Effector CD8-positive, alpha-beta T cell (primary cell): ENCODE measurements at places on chromosomes 2 and 18.

GRCh38 chr2:190973726-190974628 is 40.0 kb downstream of the STAT1 start:
- no peak for DNase-seq

GRCh38 chr2:217223222-217223930 is 363.5 kb upstream of the TNP1 start:
- no peak for DNase-seq

DNA sequence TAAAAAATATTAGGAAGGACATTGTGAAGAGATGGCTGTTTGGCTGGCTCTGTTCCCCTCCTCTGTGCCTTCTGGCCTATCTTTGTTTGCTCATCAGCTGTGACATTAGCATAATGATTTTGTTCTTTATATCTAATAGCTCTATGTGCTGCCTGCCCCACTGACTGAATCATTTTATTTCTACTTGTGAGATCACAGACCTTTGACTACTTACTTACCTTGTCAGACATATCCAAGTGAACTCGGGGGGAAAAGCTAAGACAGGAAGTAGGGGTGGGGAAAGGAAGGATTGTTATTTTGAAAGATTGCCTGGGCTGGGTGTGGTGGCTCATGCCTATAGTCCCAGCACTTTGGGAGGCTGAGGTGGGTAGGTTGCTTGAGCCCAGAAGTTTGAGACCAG is 104.2 kb downstream of the ASAP2 start:
- no peak for DNase-seq

GRCh38 chr2:132479155-132479554 is 62.5 kb downstream of the GPR39 start:
- DNase-seq, result no peak

DNA sequence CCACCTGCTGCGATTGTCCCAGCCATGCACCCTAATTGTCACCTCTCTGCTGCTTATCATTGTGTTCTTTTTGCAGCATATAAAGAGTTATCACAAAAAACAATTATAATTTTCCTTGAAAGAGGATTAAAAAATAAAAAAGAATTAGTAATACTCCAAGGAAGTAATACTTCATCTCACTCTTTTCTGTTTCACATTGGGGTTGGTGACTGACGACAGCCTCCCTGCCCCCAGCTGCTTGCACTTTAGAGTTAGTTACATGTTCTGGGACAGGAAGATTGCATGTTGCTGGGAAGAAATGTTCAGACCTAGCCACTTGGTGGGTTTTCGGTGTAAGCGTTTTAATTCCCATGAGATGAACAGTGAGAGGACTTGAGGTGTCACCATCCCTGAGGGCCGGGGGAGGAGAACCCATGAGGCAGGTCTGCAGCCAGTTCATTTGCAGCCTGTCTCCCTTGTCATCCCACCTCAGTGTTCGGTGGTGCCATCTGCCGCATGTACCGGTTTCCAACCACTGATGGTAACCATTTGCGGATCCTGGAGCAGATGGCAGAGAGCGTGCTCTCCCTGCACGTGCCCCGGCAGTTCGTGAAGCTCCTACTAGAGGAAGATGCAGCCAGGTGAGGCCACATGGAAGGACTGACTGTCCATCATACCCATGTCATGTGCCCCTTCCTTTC is 69.1 kb downstream of the COA5 start:
- no peak for DNase-seq

GRCh38 chr2:152319822-152320570 is 15.0 kb upstream of the FMNL2 start:
- DNase-seq, result no peak

- no peak for DNase-seq
These were observed 115.7 kb downstream of the MSH2 start for GRCh38 chr2:47518497-47519146.

GRCh38 chr2:32627441-32627813 is 423 bp upstream of the TTC27 start:
- no peak for DNase-seq

GRCh38 chr2:3379339-3379646 is 201 bp upstream of the TRAPPC12 start:
- DNase-seq, result no peak

DNA sequence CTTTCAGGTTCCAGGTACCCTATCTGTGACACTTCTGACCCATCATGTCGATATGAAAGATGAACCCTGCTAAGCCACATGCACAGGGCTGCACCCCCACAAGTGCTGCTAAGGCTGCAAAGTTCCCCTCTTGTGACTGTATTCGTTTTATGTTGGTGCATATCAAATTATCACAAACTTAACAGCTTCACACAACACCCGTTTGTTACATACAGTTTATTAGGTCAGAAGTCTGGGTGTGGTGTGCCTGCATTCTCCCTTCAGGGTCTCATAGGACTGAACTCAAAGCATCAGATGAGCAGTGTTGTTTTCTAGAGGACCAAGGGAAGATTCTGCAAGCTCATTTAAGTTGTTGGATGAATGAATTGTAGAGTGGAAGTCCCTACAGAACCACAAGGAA is 199.4 kb downstream of the ANAPC1 start:
- DNase-seq, result no peak

GRCh38 chr2:122136056-122136455 is 380.6 kb downstream of the TSN start:
- no peak for DNase-seq

- DNase-seq, result no peak
These were observed 66.2 kb downstream of the MDH1 start for GRCh38 chr2:63654959-63655358.

DNA sequence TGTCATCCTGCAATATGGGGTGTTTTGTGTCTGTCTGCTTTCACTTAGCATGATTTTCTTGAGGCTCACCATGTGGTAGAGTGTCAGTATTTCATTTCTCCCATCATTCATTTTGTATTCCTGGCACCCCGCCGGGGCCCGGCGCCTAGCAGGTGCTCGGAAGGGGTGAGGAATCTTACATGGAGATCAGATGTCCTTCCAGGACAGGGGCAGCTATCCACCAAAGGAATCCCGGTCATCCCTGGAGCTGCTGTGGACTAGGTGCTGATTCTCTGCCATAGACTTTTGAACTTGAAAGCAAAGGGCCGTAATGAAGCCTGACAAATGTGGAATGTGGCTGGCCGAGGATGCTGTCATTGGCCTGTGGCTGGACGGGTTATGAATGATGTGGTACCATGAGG is 2.4 kb downstream of the PRELID3A start:
- no peak for DNase-seq

- no peak for DNase-seq
These were observed 3.3 kb upstream of the SLC23A3 start for GRCh38 chr2:219173176-219173575.

DNA sequence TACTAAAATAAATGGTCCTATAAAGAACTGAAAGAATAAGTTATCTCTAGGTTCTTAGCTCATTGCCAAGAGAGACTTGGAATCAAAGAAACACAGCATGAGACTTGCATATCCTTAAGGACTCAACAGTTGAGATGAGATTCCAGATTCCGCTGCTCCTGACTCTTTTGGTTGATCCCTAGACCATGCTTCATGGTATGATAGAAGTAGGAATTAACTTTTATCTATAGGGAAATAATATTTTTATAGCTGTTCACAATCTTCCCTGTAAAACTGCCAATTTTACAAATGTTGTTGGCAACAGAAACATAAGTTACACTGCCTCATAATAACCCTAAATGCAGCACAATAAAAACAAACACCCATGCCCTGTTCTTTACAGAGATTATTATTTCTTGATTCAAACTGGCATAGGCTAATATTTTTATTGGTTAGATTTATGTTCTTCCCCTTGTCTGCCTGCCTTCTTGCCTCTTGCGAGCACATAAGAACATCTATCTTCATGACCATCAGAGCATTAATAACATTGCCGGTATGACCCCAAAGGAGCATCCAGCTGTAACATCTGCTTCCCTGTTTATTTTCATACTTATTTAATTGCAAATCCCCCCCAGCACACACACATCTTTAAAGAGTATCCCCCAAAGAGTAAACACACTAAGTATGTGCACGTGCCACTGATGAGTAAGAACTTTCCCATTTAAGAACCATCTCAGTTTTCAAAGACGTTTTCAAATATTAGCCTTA is 735.7 kb upstream of the SLC8A1 start:
- DNase-seq, result no peak

DNA sequence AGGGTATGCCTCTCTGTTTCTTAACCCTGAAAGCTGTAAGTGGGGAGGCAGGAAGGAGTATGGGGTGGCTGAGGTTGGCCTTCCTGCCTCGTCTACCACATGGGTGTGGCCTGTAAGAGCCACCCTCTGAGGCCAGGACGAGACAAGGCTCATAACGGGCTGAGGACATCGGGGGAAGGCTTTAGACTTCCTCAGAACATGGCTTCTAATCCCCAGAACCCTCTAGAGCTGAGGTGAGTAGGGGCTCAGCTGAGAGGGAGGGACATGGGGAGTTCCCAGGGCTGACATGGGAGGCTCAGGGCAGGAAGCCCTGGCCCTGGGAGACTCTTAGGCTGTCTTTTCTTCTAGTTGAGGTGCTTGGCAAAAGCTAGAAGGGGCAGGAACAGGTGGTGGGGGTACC is 36.7 kb downstream of the EMX1 start:
- no peak for DNase-seq

DNA sequence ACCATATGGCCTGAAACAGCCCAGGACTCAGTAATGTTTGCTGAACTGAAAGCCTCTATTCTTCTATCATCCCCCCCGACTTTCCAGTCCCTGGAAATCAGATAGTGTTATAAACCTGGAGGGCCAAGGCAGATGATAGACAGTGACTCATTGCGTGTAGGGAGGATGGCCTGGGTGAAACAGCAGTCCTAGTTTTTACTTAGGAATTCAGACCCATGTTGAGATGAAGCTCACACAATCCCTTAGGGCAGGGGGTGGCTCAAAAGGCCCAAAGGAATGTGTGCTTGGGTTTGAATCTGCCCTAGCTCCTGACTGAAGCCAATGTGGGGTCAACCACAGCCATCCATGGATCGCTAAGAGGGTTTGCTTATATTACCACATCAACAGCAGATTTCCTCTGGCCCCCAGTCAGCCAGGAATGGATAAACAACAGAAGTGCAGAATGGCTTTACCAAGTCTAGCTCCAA is 43.9 kb upstream of the STPG4 start:
- no peak for DNase-seq

DNA sequence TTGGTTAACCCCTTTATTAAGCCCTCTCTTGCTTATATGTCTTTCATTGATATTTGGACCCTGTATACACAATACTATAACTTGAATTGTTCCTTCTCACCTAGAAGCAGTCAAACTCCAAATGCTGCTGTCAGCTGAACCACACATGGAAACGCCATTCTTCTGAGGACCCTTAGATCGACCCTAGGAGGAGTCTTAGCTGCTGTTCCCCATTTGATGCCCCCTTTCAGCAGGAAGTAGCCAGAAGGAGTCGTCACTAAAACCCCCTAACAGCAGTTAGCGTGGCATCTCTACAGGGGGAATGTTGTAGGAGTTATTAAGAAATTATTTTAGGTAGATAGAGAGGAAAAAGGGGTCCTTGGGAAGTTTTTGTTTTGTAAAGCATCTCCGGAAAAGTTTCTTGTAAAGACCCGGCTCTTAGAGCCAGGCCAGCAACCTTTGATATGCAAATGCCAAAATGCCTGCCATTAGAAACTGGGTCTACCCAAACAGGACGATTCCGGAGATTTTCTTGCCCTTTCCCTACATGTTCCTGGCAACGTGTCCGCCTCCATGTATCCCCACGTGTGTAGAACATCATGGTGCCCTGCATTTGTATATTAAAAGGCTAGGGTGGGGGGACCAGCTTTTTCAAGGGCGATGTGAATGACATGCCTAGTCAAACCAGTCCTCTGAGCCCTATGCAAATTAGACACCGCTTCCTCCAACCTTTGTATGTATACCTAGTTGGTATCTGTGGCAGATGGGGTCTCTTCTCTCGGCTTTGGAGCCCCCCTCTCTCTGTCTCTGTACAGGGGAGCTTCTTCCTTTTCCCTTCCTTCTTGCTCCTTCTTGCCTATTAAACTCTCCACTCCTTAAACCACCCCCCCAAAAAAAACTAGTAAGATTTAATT is 638.4 kb upstream of the POU3F3 start:
- DNase-seq, result no peak

GRCh38 chr2:234544659-234545611 is 48.1 kb upstream of the ARL4C start:
- DNase-seq, result peak; percentile 57

DNA sequence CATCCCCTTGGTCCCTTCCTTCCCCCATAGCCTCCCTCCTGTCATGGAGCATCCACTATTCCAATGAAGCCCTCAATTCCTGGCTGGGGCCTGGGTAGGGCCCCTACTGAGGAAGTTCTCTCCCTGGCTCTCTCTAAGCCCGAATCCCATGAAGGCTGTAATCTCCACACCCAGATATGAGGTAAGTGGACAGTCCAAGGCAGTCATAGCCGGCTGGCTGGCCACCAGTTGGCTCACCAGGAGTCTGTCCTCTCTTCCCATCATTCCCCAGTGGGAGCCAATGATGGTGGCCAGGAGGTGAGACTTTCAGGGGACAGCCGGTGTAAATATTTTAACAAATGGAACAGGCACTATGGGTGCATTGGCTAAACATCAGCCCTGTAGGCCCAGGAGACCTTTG is 6.8 kb upstream of the TAF1B start:
- DNase-seq, result no peak

DNA sequence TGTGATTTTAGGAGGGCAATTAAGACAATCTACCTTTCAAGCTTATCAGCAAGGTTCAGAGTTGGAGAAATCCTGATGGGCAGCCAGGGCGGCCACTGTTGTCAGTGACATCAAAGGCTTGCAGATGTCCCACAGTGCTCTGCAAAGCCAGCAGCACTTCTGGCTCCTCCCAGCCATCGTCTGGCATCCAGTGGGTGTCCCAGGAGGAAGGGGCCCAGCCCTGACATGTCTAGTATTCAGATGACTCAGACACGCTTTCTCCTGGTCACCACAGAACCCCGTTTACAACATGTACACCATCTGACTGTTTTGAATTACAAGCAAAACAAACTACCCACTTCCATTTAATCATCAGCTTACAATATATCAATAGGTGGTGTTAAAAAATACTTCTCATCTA is 61.4 kb downstream of the CYRIA start:
- no peak for DNase-seq

- DNase-seq, result peak; percentile 14
These were observed 68.7 kb upstream of the EDAR start for GRCh38 chr2:109057686-109058085.

- DNase-seq, result peak; percentile 16
These were observed 510 bp downstream of the NCKAP1 start for GRCh38 chr2:183037553-183038340.

DNA sequence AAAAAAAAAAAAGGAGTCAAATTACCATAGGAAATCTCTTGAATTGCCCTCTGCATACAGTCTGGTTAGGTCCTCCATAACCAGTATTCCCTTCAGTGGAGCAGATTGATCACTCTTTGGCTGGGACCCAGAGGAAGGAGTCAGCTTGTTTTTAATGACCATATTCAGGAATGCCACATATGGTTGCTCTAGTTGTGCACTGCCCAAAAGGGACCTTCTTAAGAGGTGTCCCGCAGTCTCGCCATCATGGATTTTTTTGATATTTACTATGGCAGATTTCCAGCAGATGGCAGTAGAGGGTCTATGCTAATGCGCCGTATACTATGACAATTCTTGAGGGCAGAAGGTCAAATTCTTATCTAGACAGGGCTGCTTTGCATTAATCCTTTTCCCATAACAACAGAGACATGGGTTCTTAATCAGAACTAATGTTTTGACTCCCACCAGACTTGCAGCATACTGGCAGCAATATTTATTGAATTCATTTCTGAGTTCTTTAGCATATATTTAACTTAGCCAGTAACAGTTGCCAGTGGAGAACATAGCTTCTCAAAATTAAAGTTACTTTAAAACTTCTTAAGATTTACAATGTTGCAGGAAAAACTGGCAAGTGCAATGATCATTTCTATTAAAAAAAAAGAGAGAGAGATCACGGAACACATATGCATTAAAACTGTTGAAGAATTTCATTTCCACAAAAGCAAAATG is 31.8 kb upstream of the INPP4A start:
- DNase-seq, result peak; percentile 27

GRCh38 chr2:238313289-238313990 is 6.9 kb upstream of the TRAF3IP1 start:
- no peak for DNase-seq
